Kidney (tissue), 22 donors: ENCODE measurements at places on chromosomes 2 and 18. TPM values are rescaled to one million over a fixed set of nuclear protein-coding genes. Genes with fewer than 3 reads are reported as not detected.

Gene PJVK
- 4.3 TPM for total RNA-seq

Gene MDH1B
- total RNA-seq: 8.1 TPM

Gene DSG4
- not detected for total RNA-seq

Gene GAL3ST2
- total RNA-seq: 0.19 TPM

Gene SFTPB
- total RNA-seq: 1.3 TPM

Gene ANKRD62
- not detected for total RNA-seq

DNA sequence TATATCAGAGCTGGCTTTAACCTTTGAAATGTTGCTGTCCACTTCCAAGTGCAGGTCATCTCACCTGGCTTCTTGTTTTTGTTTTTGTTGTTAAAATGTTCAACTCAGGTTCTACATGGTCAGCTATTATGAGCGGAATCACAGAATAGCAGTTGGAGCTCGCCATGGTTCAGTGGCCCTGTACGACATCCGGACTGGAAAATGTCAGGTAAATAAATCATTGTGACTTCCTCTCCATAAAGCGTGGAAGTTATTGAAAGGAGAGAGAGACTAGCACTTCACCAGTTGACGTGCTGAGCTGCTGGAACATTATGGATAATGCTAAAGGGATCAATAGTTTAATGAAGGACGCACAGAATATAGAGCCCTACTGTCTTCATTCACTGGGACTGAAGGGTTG, 184.6 kb upstream of the BOD1L2 start:
- no peak overlapping the region for H3K27ac ChIP-seq
- no peaks in the 10 kb centered on the region for H3K27me3 ChIP-seq
- H3K4me3 ChIP-seq: no peak overlapping the region
- peak; percentile 54 for DNase-seq
- H3K36me3 ChIP-seq: no peaks in the 10 kb centered on the region

GRCh38 chr2:24421668-24422067, 61.3 kb upstream of the ITSN2 start:
- no peaks in the 10 kb centered on the region for H3K27me3 ChIP-seq
- no peak overlapping the region for H3K27ac ChIP-seq
- no peaks in the 10 kb centered on the region for H3K4me1 ChIP-seq
- DNase-seq: no peak
- H3K4me3 ChIP-seq: no peak overlapping the region

DNA sequence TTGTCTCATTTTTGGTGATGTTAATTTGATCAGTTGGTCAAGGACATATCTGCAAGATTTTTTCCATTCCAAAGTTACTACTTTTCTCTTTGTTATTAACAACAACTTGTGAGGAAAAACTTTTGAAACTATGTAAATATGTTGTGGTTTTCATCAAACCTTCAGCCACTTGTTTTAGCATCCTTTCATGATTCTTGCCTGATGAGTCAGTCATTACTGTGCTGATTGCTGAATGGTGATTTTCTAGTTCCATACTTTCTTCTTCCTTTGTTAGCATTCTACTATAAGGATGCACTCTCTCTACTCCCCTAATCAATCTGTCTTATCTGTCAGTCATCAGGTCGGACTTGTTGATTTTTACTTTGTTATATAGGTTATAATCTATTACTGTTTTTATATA, 10.9 kb downstream of the TMEM87B start:
- no peak overlapping the region for H3K4me3 ChIP-seq
- no peaks in the 10 kb centered on the region for H3K27me3 ChIP-seq
- no peak for DNase-seq
- no peak overlapping the region for H3K27ac ChIP-seq
- H3K36me3 ChIP-seq: peaks cover 4% of the 10 kb centered on the region

- no peak overlapping the region for H3K4me3 ChIP-seq
- H3K27ac ChIP-seq: no peak overlapping the region
- H3K36me3 ChIP-seq: no peaks in the 10 kb centered on the region
- H3K27me3 ChIP-seq: no peaks in the 10 kb centered on the region
Observed at GRCh38 chr18:34795070-34795732, 85.1 kb downstream of the DTNA start.

GRCh38 chr2:20970068-20970467, 73.8 kb downstream of the APOB start:
- H3K4me1 ChIP-seq: no peaks in the 10 kb centered on the region
- no peak overlapping the region for H3K27ac ChIP-seq
- no peaks in the 10 kb centered on the region for H3K36me3 ChIP-seq
- no peaks in the 10 kb centered on the region for H3K27me3 ChIP-seq
- no peak overlapping the region for H3K4me3 ChIP-seq
- no peak for DNase-seq

DNA sequence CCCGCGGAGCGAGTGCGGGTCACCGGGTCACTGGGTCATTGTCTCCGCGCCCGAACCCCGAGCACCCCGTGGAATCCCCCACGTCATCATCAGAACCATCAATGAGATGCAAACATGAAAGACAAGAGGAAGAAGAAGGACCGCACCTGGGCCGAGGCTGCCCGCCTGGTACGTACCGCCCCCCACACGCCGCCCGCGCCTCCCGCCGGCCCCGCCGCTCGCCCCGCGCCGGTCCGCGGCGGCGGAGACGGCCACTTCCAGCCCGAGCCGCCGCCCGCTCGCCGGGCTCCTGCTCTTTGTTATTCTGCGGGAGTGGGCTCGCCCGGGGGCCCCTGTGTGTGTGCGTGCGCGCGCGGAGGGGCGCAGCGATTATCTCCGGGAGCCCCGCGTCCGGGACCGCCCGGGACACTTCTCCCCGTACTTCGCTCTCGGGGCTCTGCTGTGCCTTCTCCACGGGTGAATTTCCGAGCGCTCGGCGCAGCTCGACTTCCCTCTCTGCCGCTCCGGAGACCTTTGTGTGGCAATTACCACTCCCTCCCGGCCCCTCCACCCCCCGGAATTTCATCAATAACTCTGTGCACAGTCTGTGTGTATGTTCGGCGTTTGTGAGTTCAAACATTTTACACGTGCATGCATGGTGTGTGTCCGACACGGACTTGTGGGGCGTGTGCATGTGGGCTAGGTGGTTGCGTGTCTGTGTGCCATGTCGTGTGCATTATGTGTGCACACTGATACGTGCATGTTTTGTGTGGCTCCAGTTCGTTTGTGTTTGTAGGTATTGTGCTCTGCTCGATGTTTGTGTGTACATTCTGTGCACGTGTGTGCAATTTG, 714 bp downstream of the ASXL3 start:
- peak overlapping the region; percentile 92 for H3K4me3 ChIP-seq
- peak overlapping the region; percentile 82 for H3K27ac ChIP-seq
- peak; percentile 71 for DNase-seq
- H3K4me1 ChIP-seq: peaks cover 4% of the 10 kb centered on the region

- H3K4me3 ChIP-seq: no peak overlapping the region
- H3K4me1 ChIP-seq: no peaks in the 10 kb centered on the region
- H3K27ac ChIP-seq: no peak overlapping the region
- no peaks in the 10 kb centered on the region for H3K27me3 ChIP-seq
Observed at GRCh38 chr2:34012715-34013302, 413.7 kb upstream of the FAM98A start.

GRCh38 chr2:6800553-6800952, 65.2 kb downstream of the CMPK2 start:
- H3K4me1 ChIP-seq: no peaks in the 10 kb centered on the region
- DNase-seq: no peak
- no peak overlapping the region for H3K4me3 ChIP-seq
- no peaks in the 10 kb centered on the region for H3K27me3 ChIP-seq

- H3K4me1 ChIP-seq: no peaks in the 10 kb centered on the region
- no peaks in the 10 kb centered on the region for H3K27me3 ChIP-seq
- H3K27ac ChIP-seq: no peak overlapping the region
- H3K36me3 ChIP-seq: no peaks in the 10 kb centered on the region
- no peak for DNase-seq
Observed at GRCh38 chr18:78896111-78896905, 83.3 kb upstream of the SALL3 start.

DNA sequence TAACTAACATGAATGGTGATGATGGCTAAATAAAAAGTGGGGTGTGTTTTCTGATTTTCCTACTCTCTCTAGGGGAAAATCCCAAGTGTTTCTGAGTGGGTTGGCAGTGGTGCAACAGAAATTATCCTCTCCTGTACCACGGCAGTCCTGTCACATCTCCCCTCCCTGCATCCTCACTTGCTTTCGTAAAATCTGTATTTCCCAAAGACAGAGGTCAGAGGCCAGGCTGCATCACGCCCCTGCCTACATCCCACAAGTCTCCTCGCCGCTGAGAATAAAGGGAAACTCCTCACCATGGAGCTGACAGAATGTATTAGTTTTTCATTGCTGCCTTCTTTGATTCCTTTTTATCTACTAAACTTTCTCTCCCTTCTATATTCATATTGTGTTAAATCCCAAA, 13.1 kb downstream of the FBLN7 start:
- no peaks in the 10 kb centered on the region for H3K4me1 ChIP-seq
- H3K36me3 ChIP-seq: no peaks in the 10 kb centered on the region
- DNase-seq: peak; percentile 6
- no peak overlapping the region for H3K4me3 ChIP-seq

DNA sequence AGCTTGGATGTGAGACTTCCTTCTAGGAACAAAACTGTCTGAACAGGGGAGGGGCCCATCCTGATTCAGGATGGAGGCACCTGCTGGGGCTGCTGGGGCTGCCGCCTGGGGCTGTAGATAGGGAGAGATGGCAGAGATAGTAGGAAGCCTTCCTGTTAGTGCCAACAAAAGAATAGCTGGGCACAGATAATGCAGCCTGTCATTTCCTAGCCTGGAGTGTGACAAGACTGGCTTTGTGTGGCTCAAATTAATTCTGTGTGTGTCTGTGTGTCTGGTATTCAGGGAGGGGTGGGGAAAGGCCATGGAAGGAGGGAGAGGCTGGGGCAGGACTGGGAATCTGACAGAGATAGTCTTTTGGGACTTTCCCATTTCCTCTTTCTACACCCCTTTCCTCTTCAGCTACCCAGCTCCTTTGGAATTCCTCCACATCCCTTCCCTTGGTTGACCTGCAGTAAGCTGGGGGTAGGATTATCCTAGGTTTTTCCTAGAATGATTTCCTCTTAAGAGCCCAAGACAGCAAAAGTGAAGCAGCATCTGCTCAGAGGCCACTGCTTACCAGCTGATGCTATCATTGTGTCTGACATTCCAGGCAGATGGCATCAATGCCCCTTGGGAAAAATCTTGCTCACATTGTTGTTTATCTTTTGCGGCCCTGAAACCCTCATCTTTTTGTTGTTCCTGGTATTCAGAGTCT, 144.9 kb upstream of the LHCGR start:
- H3K4me3 ChIP-seq: no peak overlapping the region
- H3K4me1 ChIP-seq: no peaks in the 10 kb centered on the region
- no peaks in the 10 kb centered on the region for H3K36me3 ChIP-seq
- no peak overlapping the region for H3K27ac ChIP-seq
- H3K27me3 ChIP-seq: no peaks in the 10 kb centered on the region
- DNase-seq: no peak

DNA sequence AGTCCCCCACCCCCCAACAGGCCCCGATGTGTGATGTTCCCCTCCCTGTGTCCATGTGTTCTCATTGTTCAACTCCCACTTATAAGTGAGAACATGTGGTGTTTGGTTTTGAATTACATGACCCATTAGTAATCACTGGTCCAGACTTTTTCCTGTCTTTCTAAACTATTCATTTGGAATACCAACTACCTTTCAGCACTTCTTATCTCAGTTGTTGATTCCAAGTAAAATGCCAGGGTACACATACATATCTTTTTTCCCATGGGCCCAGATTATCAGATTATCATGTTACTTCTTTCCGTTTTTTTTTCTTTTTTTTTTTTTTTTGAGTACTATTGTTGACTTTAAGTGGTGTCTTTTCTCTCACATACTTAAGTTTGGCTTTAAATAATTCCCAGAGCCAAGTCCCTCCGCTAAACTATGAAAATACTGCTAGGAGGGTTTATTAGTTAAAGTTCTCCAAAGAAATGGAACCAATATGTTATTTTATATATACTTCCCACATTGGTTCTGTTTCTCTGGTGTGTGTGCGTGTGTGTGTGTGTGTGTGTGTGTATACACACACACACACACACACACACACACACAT, 389.3 kb downstream of the IRS1 start:
- DNase-seq: no peak
- H3K4me3 ChIP-seq: no peak overlapping the region
- H3K27ac ChIP-seq: no peak overlapping the region

GRCh38 chr2:220695397-220696279, 876.5 kb downstream of the EPHA4 start:
- H3K36me3 ChIP-seq: no peaks in the 10 kb centered on the region
- H3K27ac ChIP-seq: no peak overlapping the region
- H3K27me3 ChIP-seq: no peaks in the 10 kb centered on the region
- no peak for DNase-seq
- H3K4me1 ChIP-seq: no peaks in the 10 kb centered on the region

DNA sequence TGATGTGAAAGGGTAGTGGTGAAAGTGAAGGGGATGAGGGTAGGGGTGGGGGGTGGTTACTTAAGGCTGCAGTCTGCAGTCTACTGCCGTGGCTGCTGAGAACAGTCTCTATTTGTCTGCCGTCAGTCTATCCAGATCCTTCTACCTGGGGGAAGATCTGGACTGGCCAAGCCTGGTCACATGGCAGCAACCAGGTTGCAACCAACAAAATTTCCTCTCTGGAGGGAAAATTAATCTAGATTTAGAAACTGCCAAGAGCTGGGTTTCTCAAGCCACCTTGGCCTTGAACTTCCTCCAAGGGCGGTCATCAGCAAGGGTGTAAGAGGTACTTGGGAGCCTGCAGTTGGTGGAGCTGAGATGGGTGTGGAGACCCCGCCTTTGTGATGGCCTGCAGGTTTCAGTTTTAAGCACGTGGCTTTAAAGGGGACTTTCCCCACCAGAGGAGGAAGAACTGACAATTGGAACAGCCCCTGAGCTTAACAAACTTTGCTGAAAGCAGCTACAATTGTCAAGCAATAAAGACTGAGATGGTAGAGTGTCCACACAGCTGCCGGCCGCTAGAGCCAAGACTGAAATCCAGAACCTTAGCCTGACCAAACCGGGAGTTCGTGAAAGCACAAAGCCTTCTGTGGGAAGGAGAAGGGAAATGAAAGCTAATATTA, 31.4 kb upstream of the KCMF1 start:
- no peaks in the 10 kb centered on the region for H3K27me3 ChIP-seq
- no peaks in the 10 kb centered on the region for H3K4me1 ChIP-seq
- DNase-seq: no peak
- no peak overlapping the region for H3K27ac ChIP-seq
- no peak overlapping the region for H3K4me3 ChIP-seq
